Cardiac muscle cell (in vitro differentiated cells and primary cell): ENCODE measurements at places on chromosomes 3 and 15.

DNA sequence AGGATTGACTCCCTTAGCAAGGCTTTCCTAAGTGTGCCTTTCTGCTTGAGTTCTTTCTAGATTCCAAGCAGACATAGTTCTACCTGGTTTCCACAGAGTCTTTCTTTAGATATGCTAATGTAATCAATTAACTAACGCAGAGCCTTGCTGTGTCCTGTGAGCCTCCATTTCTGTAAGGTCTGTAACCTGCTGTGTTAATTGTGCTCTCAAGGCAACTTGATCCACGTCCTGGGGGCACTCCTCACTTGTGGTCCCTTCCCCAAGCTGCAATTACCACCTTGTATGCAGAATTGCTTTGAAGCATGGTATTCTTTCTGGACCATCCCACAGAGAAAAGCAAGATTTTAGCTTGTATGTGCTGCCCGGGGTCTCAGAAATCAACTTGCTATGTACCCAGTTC lies 29.5 kb upstream of the THSD4 start:
- no peak overlapping the region for H3K4me3 ChIP-seq
- no peaks in the 10 kb centered on the region for H3K4me1 ChIP-seq
- H3K27ac ChIP-seq = no peak overlapping the region
- no peak for DNase-seq

DNA sequence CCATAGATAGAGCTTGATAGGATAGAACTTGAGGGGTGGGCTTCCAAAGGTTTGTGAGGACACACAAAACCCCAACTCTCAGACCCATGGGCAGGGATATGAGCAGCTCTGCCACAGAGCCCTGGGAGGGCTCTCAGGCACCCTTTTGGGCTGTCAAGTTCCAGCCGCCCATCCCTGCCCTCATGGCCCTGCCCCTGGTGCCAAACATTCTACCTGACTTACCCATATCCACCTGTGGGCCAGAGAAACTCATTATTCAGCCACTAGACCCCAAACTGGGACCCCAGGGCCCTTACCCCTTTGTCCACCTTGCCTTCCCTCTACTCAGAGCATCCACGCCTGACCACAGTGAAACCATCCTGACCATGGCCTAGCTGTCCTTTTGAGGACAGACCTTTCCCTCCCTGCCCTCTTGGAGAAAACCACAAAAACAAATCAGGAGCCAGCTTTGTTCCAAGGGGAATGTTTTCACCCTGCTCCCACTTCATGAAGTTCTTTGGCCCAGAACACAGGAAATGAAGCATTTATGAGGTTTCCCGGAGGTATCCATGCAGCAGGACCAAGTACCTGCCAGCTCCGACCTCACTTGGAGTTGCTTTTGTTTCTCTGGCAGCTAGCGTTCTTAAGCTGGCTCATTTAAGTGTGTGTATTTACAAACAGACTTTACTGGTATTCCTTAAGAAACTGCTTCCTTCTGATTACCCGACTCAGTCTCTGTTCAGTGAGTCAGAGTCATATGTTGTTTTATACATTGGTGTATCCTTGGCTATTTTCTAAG lies 34.2 kb upstream of the GALNT15 start:
- no peaks in the 10 kb centered on the region for H3K27me3 ChIP-seq
- no peak overlapping the region for H3K27ac ChIP-seq
- H3K4me1 ChIP-seq = no peaks in the 10 kb centered on the region

DNA sequence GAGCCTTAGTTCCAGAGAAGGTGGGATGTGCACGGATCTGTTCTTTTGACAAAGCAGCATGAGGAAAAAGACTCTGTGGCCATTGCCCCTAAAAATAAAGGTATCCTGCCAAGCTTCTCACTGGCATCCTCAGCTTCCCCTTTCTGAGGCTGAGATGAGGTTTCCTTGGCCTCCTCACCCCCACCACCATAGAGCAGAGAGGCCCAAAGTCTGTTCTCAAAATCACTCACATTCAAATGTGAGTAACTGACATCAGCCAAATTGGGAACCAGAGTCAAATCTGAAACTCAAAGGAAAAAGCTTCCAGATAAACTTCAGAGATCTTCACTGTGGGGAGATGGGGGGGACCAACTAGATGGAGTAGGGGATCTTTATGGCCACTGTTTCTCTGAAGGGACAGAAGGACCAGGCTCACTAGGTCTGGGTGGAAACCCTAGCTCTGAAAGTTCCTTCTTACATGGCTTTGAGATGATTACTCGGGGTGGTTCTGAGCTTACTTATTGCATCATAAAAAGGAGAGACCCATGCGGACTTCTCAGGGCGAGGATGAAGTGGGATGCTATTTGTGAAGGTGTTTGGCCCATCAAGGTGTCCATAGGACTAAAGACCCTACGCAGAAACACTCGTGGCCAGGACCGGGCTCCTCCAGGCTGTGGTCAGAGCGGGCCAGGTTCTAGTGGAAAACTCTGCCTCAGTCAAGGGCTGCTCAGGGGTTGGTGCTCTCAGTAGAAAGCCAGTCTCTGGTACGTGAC lies 61.5 kb upstream of the MEF2A start:
- H3K4me1 ChIP-seq = no peaks in the 10 kb centered on the region
- no peak overlapping the region for H3K27ac ChIP-seq
- no peak for DNase-seq

DNA sequence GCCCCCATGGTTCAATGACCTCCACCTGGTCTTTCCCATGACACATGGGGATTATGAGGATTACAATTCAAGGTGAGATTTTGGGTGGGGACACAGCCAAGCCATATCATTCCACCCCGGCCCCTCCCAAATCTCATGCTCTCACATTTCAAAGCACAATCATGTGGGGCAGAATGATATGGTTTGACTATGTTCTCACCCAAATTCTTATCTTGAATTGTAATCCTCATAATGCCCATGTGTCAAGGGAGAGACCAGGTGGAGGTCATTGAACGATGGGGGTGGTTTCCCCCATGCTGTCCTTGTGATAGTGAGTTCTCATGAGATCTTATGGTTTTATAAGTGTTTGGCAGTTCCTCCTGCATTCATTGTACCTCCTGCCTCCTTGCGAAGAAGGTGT lies 2.4 kb upstream of the CLEC3B start:
- H3K4me3 ChIP-seq = no peak overlapping the region
- no peaks in the 10 kb centered on the region for H3K36me3 ChIP-seq
- no peaks in the 10 kb centered on the region for H3K27me3 ChIP-seq
- no peak for DNase-seq
- no peaks in the 10 kb centered on the region for H3K4me1 ChIP-seq

DNA sequence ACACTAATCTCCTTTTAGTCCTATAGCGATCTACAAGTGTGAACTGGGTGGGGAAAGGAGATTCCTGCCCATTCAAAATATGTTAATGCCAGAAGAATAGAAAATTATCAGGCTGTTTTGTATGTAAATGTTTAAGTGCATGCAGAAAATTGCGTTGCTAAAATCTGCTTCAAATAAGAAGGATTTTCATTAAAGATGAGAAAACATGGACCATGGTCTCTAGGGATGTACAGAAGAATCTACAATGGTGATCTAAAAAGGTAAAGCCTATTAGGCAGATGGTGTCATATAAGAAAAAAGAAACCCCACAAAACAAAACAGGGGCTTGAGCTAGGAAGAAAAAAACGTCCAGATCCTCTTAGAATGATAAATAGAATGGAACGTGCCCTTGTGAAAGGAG lies 287.5 kb upstream of the ROBO1 start:
- H3K27ac ChIP-seq = no peak overlapping the region
- no peaks in the 10 kb centered on the region for H3K4me1 ChIP-seq
- H3K27me3 ChIP-seq = no peaks in the 10 kb centered on the region
- no peak overlapping the region for H3K4me3 ChIP-seq
- H3K36me3 ChIP-seq = no peaks in the 10 kb centered on the region
- no peak for DNase-seq

- peaks cover 74% of the 10 kb centered on the region for H3K27me3 ChIP-seq
- no peaks in the 10 kb centered on the region for H3K36me3 ChIP-seq
- no peak for DNase-seq
- no peak overlapping the region for H3K4me3 ChIP-seq
- no peaks in the 10 kb centered on the region for H3K4me1 ChIP-seq
- H3K27ac ChIP-seq = no peak overlapping the region
Measured at GRCh38 chr15:50257332-50257731, 8.2 kb downstream of the HDC start.

GRCh38 chr3:189845069-189845468 lies 213.9 kb downstream of the TP63 start:
- H3K36me3 ChIP-seq = no peaks in the 10 kb centered on the region
- peaks cover 7% of the 10 kb centered on the region for H3K4me1 ChIP-seq
- no peaks in the 10 kb centered on the region for H3K27me3 ChIP-seq
- DNase-seq = no peak
- H3K4me3 ChIP-seq = no peak overlapping the region

DNA sequence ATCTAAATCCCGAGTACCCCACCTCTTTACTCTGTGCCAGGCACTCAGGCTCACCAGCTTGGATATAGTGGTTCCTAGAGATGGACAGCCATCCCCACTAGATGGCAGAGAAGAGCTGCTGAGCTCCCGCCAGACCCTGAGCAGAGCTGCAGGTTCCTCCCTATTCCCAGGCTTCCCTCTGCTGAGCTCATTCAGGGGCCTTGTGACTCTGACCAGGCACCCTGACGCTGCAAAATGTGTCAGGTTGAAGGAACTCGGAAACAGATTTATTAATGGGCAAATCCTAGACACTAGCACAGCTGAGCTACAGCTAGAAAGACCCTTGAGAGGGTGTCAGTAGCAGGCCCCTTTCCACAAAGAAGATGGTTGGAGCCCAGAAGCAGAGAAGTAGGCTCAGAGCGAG lies 38.2 kb upstream of the RHO start:
- DNase-seq = peak; percentile 93
- no peak overlapping the region for H3K27ac ChIP-seq
- no peak overlapping the region for H3K4me3 ChIP-seq
- peaks cover 21% of the 10 kb centered on the region for H3K4me1 ChIP-seq
- no peaks in the 10 kb centered on the region for H3K36me3 ChIP-seq

DNA sequence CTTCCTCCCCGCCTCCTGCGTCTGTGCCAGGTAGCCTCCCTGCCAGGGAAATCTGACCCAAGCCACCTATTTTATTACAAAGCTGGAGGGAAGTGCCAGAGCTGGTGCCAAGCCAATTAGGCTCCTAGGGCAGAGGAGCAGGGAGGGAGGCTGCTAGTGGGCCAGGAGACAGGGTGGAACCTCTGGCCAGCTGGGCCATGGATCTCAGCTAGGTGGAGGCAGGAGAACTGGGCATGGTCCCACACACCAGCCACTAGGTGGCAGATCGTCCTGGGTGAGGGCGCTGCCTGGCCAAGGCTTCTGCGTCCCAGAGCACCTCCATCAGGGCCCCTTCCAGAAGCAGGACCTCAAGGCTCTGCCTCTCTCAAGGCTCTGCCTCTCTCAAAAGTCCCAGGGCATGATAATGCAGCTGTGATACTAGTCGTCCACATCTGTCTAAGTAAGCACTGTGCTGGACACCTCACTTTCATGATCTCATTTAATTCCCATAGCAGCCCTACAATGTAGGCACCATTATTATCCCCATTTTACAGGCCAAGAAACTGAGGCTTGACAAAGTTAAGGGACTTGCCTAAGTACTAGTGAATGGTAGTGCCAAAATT lies 4.5 kb upstream of the RFT1 start:
- H3K27ac ChIP-seq = no peak overlapping the region
- H3K4me3 ChIP-seq = no peak overlapping the region
- H3K36me3 ChIP-seq = no peaks in the 10 kb centered on the region
- peak; percentile 83 for DNase-seq
- H3K27me3 ChIP-seq = peaks cover 29% of the 10 kb centered on the region

DNA sequence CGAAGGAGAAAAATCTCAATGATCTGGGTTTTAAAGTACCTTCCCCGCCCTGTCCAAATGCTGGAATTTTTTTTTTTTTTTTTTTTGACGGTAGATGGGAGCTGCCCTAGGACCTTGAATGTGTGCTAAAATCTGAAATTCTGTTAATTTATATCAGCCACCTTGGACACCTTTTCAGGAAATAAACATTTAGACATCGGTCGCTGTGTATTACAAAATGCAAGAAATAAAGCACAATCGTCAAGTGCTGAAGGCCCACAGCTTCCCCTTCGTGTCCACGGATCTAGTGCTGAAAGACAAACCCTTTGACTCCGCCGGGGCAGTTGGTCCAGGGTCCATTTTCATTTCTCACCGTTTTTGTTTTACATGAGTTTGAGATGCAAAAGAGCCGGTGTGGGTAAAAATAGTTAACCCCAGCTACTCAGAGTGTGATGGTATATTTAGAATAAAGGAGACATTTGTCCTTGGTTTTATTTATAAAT lies 90.2 kb upstream of the CHD2 start:
- H3K27ac ChIP-seq = peak overlapping the region; percentile 95
- no peaks in the 10 kb centered on the region for H3K27me3 ChIP-seq
- H3K36me3 ChIP-seq = no peaks in the 10 kb centered on the region

GRCh38 chr3:152121270-152121636 lies 147.5 kb upstream of the MBNL1 start:
- no peaks in the 10 kb centered on the region for H3K4me1 ChIP-seq
- no peak overlapping the region for H3K27ac ChIP-seq
- no peaks in the 10 kb centered on the region for H3K36me3 ChIP-seq
- H3K27me3 ChIP-seq = no peaks in the 10 kb centered on the region

- DNase-seq = no peak
- no peaks in the 10 kb centered on the region for H3K27me3 ChIP-seq
- H3K4me3 ChIP-seq = no peak overlapping the region
Measured at GRCh38 chr15:97129674-97130073, 799.2 kb downstream of the NR2F2 start.

DNA sequence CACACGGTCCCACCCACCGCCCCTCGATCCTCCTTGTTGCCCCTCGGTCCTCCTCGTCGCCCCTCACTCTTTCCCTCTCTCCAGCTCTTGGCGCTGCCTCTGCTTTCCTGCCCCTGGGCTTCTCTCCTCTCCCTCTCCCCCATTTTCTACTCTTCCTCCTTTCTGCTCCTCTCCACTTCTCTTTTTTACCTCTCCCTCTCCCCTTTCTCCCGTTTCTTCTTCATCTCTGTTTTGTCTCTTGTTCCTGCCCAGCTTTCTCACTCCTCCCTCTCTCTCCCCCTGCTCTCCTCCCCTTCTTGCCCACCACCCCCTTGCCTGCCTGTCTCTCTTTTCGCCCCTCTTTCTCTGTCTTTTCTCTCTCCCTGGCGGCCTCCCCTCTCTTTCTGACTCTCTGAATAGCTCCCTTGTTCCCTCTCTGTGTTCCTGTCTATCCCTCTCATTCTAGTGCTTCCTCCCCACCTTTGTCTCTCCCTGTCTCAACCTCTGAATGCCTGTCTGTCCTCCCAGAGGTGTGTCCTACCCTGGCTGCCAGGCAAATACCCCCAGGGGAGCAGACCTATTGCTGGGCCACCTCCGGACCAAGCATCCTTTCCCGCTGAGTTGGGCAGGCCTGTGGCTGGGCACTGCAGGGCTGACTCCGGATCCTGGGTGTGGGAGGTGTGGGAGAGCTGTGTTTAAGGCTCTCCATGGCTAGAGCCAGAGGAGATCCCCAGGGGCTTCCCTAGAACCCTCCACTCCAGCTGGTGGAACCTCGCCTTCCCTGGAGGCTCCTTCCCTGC lies 41.0 kb downstream of the EPHB3 start:
- H3K27me3 ChIP-seq = no peaks in the 10 kb centered on the region
- DNase-seq = no peak
- peak overlapping the region; percentile 73 for H3K27ac ChIP-seq
- no peaks in the 10 kb centered on the region for H3K36me3 ChIP-seq
